B cell (primary cell): ENCODE measurements at places on chromosomes 6 and 20. TPM values are rescaled to one million over a fixed set of nuclear protein-coding genes. Genes with fewer than 3 reads are reported as not detected.

The HINT3 gene
- polyA plus RNA-seq: 5.5 and 9.4 TPM in 2 replicates

GRCh38 chr20:12936524-12936923 is 72.2 kb upstream of the SPTLC3 start:
- DNase-seq: no peak

DNA sequence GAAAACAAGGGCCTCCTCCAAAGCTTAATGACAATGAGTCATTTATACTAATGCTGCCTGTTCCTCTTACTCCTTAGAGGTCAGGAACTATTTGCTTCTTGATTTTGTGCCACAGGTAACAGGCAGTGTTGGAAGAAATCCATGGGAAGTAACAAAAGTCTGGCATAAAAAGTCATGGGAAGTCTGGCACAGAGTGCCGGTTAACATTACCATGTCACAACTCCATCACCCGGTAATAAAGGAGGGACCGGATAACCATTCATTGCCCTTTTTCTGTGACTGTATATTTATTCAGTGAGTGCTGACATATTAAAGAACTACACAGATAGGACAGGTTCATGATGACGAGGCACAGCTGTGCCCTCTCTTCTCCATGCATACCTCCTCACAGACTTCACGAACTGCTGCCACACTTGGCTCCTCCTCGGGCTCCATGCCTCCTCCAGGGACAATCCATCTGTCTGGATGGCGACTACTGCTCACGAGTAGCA is 50.9 kb downstream of the NUDT3 start:
- no peak for DNase-seq

The TUBE1 gene
- polyA plus RNA-seq: 14.3 and 17.4 TPM in 2 replicates

GRCh38 chr20:45918182-45918737 is 6.3 kb upstream of the PLTP start:
- DNase-seq: no peak

The ABHD16B gene
- polyA plus RNA-seq: not detected in 2 replicates

DNA sequence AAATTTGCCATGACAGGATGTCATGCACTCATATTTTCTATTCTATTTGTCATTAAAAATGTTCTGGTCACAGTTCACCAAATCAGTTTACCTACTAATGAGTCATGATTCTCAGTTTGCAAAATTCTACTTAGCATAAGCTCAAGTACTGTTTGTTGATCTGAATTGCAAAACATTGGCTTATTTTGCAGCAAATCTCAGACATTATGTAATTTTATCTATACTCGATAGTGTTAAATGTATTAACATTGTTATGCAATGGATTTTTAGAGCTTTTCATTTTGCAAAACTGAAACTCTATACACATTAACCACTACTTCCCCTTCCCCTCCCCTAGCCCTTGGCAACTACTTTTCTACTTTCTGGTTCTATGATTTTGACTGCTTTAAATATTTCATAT is 213.8 kb upstream of the ZFP64 start:
- peak; percentile 5 for DNase-seq

The SPATA2 gene
- polyA plus RNA-seq: 20.0 and 27.1 TPM in 2 replicates

GRCh38 chr6:122365775-122366403 is 33.6 kb upstream of the HSF2 start:
- DNase-seq: no peak

DNA sequence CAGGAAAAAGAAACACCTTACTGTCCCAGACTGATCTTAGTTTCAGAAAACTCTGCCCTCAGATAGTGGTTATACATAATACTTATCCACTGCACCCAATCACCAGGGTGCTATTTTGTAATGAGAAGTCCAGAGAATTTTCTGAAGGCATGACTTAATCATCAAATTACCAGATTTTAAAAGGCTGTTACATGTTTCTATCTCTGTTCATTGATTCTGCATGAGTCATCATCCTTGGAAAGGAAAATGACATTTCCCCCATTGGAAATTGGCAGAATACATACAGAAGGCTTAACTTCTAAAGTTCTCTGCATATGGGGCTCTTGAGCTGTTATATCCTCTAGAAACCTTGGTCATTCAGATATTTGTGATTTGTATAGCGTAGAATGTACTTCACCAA is 587.9 kb upstream of the FLRT3 start:
- no peak for DNase-seq

The GSTA4 gene
- polyA plus RNA-seq: 4.9 and 8.4 TPM in 2 replicates

GRCh38 chr20:9241232-9241692 is 172.4 kb downstream of the PLCB4 start:
- no peak for DNase-seq

The RWDD1 gene
- polyA plus RNA-seq: 18.0 and 26.7 TPM in 2 replicates

DNA sequence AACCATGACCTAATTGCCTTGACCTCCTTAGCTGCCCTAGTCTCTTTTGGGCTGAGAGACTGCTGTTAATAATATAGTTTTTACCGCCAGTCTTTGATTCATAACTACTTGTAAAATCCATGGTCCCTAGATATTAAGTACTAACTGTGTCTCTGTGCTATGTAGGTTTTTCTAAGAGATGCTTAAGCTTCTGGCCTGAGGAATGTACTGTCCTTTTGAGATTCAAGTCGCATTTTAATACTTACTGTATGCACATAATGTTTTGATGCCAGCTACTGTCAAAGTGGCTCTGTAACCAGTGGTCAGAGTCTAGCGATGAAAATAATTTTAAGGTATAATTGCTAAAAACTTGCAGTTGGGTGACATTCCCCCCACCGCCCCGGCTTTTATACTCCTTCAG is 2.1 kb downstream of the AKAP12 start:
- no peak for DNase-seq

The CTCFL gene
- not detected in 2 replicates for polyA plus RNA-seq

The IMPG1 gene
- not detected in 2 replicates for polyA plus RNA-seq

The SEMG1 gene
- not detected in 2 replicates for polyA plus RNA-seq

- DNase-seq: no peak
These were observed 347.9 kb downstream of the CDH26 start for GRCh38 chr20:60306105-60306504.
